HL-60 (cell line): ENCODE measurements at places on chromosomes 16 and 17.

DNA sequence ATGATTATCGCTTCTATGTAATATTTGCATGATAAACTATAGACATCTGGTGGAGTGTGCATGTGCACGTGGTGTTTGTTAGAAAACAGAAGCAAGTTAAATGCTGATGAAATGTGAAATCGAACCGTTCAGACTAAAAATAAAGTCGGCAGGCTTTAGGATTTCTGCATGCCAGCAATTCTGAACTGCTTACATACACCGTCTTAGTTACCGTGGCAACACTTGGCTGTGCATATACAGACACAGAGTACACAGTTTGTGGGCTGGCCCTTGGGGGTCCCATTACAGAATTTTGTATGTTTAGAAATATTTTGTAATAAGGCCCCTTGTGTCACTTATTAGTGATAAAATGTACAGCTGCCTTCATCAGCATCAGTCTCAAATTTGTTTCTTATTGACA, 605.5 kb downstream of the RBFOX1 start:
- no peak for DNase-seq

- no peak for DNase-seq
Measured at GRCh38 chr17:72715906-72716572, 376.4 kb downstream of the SLC39A11 start.

DNA sequence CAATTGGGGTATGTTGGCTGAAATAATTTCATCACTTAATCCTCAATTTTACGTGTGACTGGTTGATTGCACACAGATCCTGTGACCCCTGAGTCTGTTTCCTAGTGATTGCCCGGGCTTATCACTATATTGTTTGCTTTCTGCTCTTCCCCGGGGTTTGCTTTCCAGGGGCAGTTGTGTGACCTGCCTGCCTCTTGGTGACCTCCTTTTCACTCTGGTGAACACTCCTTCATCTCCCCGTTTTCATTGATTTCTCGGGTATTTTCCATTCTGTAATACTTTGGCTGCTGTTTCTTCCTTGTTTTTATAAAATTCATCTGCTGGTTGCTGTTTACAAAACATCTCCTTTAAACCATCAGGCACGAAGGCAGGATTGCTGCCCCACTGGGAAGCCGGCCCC, 36.0 kb downstream of the NTN1 start:
- DNase-seq, result no peak

DNA sequence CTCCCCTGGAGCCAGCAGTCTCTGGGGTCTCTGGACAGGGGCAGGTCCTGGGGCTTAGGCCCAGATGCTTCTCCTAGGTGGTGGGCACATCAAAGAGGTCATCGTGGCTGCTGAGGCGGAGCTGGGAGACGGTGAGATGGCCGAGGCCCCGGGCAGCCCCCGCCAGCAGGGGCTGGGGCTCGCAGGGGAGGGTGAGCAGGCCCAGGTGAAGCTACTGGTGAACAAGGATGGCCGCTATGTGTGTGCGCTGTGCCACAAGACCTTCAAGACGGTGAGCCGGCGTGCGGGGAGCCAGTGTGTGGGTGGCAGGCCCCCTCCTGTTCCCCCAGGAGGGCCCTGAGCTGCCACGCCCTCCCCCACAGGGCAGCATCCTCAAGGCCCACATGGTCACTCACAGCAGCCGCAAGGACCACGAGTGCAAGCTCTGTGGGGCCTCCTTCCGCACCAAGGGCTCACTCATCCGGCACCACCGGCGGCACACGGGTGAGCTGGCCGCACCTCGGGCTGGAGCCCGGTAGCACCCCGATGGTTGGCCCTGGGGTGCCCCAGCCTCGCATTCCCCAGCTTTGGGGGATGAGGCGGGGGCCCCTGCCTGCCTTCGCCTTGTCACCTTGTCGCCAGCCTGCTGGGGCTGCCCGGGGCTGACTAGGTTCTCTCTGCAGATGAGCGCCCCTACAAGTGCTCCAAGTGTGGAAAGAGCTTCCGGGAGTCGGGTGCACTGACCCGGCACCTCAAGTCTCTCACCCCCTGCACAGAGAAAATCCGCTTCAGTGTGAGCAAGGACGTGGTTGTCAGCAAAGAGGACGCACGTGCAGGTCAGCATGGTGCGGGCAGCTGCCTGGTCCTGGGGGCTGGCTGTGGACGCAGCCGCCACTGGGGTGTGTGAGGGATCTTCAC, 3.9 kb upstream of the DNASE1L2 start:
- no peak for DNase-seq

DNA sequence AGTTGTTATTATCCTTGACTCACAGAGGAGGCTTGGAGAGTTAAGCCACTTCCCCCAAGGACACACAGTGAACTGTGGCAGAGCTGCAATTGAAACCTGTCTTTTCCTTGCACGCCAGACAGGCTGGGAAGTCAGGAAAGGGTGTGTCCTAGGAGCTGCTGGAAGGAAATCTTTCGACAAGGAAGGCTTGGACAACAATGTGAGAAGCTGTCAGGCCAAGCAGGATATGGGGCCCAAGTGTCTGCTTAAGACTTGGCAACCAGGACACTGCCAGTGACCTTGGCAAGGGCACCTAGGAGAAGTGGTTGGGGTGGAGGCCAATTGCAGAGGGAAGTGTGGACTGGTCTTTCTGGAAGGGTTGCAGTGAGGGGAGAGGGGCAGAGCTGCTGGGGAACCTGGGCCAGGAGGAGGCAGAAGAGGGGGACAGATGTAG, 2.1 kb upstream of the CAMKK1 start:
- DNase-seq, result peak; percentile 25
